ENCODE measurements at places on chromosomes 3 and 15. TPM values are rescaled to one million over a fixed set of nuclear protein-coding genes. Genes with fewer than 3 reads are reported as not detected.

Gene JMJD7
- 2.5 TPM for total RNA-seq

Gene CHP1
- total RNA-seq = 63.7 TPM

Gene ACTC1
- 0.29 TPM for total RNA-seq

Gene LEKR1
- total RNA-seq = 0.96 TPM

Gene TLR9
- not detected for total RNA-seq

Gene CYP19A1
- not detected for total RNA-seq

Gene GOLGA6L9
- total RNA-seq = 2.1 TPM

Gene CHST14
- 39.0 TPM for total RNA-seq

Gene RARB
- 0.62 TPM for total RNA-seq

Gene SPINK8
- not detected for total RNA-seq

Gene CNTN3
- not detected for total RNA-seq

Gene LDHAL6B
- total RNA-seq = not detected

Gene FAM81A
- 0.78 TPM for total RNA-seq

Gene GOLGA6A
- total RNA-seq = not detected

Gene QRICH1
- total RNA-seq = 82.7 TPM

Gene SEMA7A
- 14.3 TPM for total RNA-seq

Gene FILIP1L
- 29.0 TPM for total RNA-seq

Gene CEMIP
- total RNA-seq = 18.1 TPM

Gene PRR20G
- not detected for total RNA-seq

Gene NPAP1
- total RNA-seq = not detected

Gene ISLR2
- total RNA-seq = not detected

Gene GOLGA8J
- 0.40 TPM for total RNA-seq

Gene SYNPR
- not detected for total RNA-seq

Gene CLDN1
- total RNA-seq = 3.6 TPM

Gene CLDN16
- total RNA-seq = 0.02 TPM

Gene OXTR
- total RNA-seq = 115 TPM

Gene TRIM42
- not detected for total RNA-seq

Gene CYP8B1
- total RNA-seq = not detected

Gene ZNF620
- total RNA-seq = 2.7 TPM

Gene EAF2
- 4.7 TPM for total RNA-seq

Gene MYH15
- total RNA-seq = 1.7 TPM

Gene HCN4
- total RNA-seq = 0.60 TPM

Gene THAP10
- total RNA-seq = 11.0 TPM

Gene CCDC174
- 22.1 TPM for total RNA-seq

Gene ISL2
- total RNA-seq = 2.9 TPM

Gene FANCD2OS
- total RNA-seq = not detected

Gene SCG3
- total RNA-seq = not detected

Gene GATM
- 0.67 TPM for total RNA-seq

Gene HEG1
- 71.4 TPM for total RNA-seq

Gene SLC6A11
- total RNA-seq = not detected

Gene ATP13A4
- not detected for total RNA-seq

Gene GPR149
- not detected for total RNA-seq

Gene RLBP1
- not detected for total RNA-seq

All from A172 (cell line).